ENCODE measurements at places on chromosomes 3 and 15.

- H3K27ac ChIP-seq: no peak overlapping the region
- H3K4me1 ChIP-seq: no peaks in the 10 kb centered on the region
- no peak overlapping the region for H3K4me3 ChIP-seq
- no peaks in the 10 kb centered on the region for H3K27me3 ChIP-seq
- DNase-seq: no peak
Measured at GRCh38 chr3:69876073-69876472, 123.5 kb upstream of the SAMMSON start.

GRCh38 chr3:89043406-89043932 lies 64.0 kb upstream of the EPHA3 start:
- H3K27ac ChIP-seq: no peak overlapping the region
- no peak overlapping the region for H3K4me3 ChIP-seq
- no peaks in the 10 kb centered on the region for H3K36me3 ChIP-seq
- no peaks in the 10 kb centered on the region for H3K4me1 ChIP-seq
- DNase-seq: no peak

DNA sequence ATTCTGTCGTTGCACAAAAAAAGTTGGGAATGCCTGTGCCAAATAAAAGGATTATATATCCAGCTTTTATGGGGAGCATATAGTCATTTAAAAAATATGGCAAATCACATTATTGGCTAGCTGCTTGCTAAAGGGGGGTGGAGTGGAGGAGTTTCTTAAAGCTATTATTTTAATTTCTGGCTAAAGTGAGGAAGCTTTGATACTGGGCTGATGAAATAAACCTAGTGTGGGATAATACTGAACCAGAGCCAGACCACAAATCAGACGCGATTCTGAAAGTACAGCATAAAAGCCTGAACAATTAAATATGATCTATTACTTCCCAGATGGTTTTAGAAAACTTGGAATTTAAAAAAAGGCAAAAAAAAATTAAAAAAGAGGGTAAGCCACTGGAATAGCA lies 14.4 kb downstream of the POLR2M start:
- H3K27me3 ChIP-seq: no peaks in the 10 kb centered on the region
- H3K36me3 ChIP-seq: peaks cover 48% of the 10 kb centered on the region
- DNase-seq: no peak
- H3K4me1 ChIP-seq: peaks cover 2% of the 10 kb centered on the region
- H3K27ac ChIP-seq: no peak overlapping the region

GRCh38 chr3:162643245-162643644 lies 1146.6 kb downstream of the OTOL1 start:
- peaks cover 2% of the 10 kb centered on the region for H3K36me3 ChIP-seq
- no peaks in the 10 kb centered on the region for H3K4me1 ChIP-seq
- no peak overlapping the region for H3K4me3 ChIP-seq
- no peak overlapping the region for H3K27ac ChIP-seq

DNA sequence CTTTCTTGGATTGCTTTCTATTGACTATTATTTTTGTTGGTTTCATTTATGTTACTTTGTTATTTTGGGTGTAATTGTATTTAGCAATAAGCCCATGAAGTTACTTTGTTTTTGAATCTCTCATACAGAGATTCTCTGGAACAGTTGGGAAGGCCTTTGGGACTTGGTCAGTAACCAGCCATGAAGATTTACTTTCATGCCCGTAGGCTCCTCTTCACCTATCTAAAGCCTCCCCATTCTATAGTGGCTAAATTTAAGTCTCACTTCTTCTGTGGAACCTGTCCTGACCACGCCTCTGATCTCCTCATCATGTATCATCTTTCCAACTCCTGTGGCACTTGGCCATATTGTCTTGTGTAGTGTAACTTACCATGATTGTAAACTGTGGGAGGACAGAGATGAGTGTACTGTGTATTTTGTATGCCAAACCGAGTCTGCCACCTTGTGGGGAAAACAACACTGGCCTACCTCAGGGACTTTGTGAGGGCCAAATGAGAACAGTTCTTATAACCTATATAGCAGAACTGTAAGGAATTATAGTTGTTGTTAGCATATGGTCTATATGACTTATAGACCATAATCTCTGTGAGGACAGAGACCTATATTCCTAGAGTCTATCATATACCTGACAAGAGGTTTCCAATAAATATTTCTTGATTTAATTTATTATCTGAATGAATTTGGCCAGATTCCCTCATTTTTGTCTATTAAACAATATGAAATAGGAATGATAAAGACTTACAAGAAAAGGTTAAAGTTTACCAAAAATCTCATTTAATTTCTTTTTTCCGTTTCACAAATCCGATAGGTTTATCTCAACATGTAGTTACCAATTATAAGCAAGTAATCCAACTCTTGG lies 75.0 kb downstream of the STARD9 start:
- no peaks in the 10 kb centered on the region for H3K27me3 ChIP-seq
- no peak overlapping the region for H3K27ac ChIP-seq
- no peaks in the 10 kb centered on the region for H3K36me3 ChIP-seq
- H3K4me3 ChIP-seq: no peak overlapping the region

GRCh38 chr3:13628432-13628831 lies 79.5 kb downstream of the FBLN2 start:
- no peak overlapping the region for H3K27ac ChIP-seq
- H3K27me3 ChIP-seq: no peaks in the 10 kb centered on the region
- no peaks in the 10 kb centered on the region for H3K36me3 ChIP-seq
- no peak overlapping the region for H3K4me3 ChIP-seq
- H3K4me1 ChIP-seq: no peaks in the 10 kb centered on the region
- no peak for DNase-seq

- peak; percentile 19 for DNase-seq
- H3K4me3 ChIP-seq: no peak overlapping the region
- H3K36me3 ChIP-seq: peaks cover 10% of the 10 kb centered on the region
- no peaks in the 10 kb centered on the region for H3K27me3 ChIP-seq
- peaks cover 34% of the 10 kb centered on the region for H3K4me1 ChIP-seq
Measured at GRCh38 chr15:64251121-64251520, 88.3 kb upstream of the PPIB start.

DNA sequence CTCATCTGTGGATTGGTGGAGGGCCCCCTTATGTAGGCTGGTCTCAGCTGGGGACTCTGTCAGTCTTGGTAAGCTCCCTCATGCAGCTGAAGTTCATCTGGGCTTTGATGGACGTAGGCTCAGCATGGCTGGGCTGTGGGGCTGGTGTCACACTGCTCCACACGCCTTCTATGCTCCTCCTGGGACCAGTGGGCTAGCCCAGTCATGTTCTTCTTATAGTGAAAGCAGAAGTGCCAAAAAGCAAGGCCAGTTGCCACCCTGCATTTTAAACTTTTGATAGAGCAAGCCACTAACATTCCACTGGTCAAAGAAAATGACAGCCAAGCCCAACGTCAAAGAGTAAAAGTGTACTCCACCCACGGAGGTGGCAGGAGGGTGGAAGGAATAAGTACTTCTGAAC lies 165.5 kb downstream of the MEX3B start:
- H3K4me3 ChIP-seq: no peak overlapping the region
- no peaks in the 10 kb centered on the region for H3K4me1 ChIP-seq
- DNase-seq: no peak

DNA sequence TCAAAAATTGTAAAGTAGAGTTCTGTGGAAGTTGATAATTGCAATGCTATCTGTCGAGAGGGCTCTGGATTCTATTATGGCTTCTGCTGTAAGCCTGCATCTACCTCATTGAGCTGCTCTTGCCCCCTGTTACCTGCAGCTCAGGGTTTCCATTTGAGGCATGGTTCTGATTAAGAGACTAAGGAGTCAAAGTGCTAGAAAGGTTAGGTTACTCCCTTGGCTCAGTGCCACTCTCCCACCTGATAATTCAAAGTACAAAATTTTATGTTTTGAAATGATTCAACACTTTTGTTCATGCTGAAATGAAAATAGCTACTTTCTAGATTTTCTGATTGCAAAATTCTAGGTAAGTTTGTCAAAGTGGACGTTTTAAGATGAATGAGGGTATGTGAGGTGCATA lies 220.5 kb upstream of the SATB1 start:
- no peaks in the 10 kb centered on the region for H3K27me3 ChIP-seq
- H3K4me1 ChIP-seq: peaks cover 86% of the 10 kb centered on the region
- H3K4me3 ChIP-seq: peak overlapping the region; percentile 3
- peaks cover 23% of the 10 kb centered on the region for H3K36me3 ChIP-seq
- peak; percentile 82 for DNase-seq

DNA sequence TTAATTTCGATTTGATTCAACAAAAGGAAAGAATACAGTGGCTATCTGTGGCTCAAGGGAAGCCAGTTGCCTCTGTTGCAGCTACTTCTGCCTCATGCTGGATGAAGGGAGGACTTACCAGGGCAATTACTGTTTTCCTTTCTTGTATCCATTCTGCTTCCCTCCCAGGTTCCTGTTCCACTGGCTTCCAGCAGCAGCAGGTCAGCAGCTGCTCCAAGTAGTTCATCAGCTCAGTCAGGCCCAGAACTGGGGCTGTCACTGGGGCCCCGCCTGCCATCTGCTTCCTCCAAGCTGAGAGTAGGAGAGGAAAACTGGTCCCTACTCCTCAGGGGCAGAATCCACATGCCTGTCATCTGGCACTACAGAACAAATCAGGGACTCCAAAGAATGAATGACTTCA lies 48.6 kb upstream of the ULK4 start:
- DNase-seq: no peak
- peaks cover 29% of the 10 kb centered on the region for H3K4me1 ChIP-seq

DNA sequence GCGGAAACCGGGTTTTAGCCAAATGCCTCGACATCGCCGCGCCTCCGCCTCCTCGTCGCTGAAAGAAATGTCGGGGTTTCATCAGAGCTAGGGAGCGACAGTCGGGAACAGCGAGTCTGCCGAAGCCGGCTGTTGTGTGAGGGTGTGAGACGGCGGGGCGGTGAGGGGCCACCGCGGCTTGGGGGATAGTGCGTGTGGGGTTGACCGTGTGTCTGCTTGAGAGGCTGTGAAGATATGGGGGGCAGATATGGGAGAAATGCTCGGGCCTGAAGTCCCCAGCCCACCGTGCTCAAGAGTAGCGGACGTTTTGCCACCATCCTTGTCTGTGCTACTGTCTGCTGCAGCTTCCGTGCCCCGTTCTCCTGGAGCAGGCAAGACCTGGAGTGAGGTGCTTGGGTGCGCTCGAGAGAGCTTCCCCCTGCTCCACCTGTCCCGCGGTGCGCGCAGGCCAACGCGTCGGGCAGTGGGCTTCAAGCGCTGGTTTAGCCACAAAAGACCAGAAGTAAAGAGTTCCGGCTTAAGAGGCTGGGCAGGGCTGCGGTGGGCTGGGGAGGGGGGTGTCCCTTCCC lies 716 bp upstream of the ISLR2 start:
- H3K4me1 ChIP-seq: peaks cover 25% of the 10 kb centered on the region
- H3K4me3 ChIP-seq: no peak overlapping the region
- peak overlapping the region; percentile 54 for H3K27ac ChIP-seq
- H3K27me3 ChIP-seq: peaks cover 73% of the 10 kb centered on the region
- DNase-seq: no peak

DNA sequence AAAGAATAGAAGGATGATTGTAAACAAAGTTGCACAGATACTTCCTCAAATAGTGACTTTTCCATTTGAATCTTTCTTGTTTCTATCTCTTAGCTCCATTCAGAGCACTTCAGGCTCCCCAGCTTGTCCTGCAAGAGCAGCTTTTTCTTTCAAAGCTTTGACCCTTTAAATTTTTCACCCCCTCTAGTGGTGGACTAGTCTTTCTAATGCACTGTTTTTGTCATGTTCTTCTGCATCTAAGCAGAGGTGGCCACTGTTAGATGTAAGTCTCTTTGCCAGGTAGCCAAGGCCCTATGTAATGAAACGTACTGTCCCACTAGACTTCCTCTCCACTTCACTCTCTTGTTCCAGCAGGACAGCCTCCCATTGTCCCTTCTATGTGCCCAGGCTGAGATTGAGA lies 74.0 kb upstream of the MANF start:
- H3K4me3 ChIP-seq: no peak overlapping the region
- no peak overlapping the region for H3K27ac ChIP-seq
- H3K4me1 ChIP-seq: no peaks in the 10 kb centered on the region
- no peak for DNase-seq
- peaks cover 4% of the 10 kb centered on the region for H3K27me3 ChIP-seq
- H3K36me3 ChIP-seq: peaks cover 5% of the 10 kb centered on the region

- DNase-seq: no peak
- no peaks in the 10 kb centered on the region for H3K4me1 ChIP-seq
- no peak overlapping the region for H3K4me3 ChIP-seq
- no peaks in the 10 kb centered on the region for H3K36me3 ChIP-seq
- H3K27ac ChIP-seq: no peak overlapping the region
Measured at GRCh38 chr3:123765475-123766128, 118.5 kb downstream of the MYLK start.

DNA sequence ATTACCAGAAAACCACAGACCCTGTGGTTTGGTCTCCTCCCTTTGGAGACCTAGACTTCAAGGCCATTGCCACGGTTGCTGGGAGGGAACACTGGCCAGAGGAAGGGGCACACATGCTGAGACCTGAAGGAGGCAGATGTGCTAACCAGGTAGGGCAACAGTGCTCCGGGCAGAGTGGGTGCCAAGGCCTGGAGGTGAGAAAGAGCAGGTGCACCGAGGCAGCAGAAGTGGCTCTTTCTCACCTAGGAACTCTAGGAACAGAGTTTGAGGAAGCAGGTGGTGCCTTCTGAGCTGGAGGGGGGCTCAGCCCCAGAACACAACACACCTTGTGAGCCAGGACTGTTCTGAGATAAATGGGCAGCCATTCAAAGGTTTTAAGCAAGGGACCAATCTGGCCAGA lies 106.1 kb downstream of the MEGF11 start:
- H3K4me1 ChIP-seq: peaks cover 2% of the 10 kb centered on the region
- no peaks in the 10 kb centered on the region for H3K36me3 ChIP-seq
- peaks cover 2% of the 10 kb centered on the region for H3K27me3 ChIP-seq
- H3K27ac ChIP-seq: no peak overlapping the region
- no peak overlapping the region for H3K4me3 ChIP-seq

- no peaks in the 10 kb centered on the region for H3K4me1 ChIP-seq
- H3K4me3 ChIP-seq: no peak overlapping the region
- no peaks in the 10 kb centered on the region for H3K27me3 ChIP-seq
- no peaks in the 10 kb centered on the region for H3K36me3 ChIP-seq
Measured at GRCh38 chr3:152157337-152157736, 111.4 kb upstream of the MBNL1 start.

DNA sequence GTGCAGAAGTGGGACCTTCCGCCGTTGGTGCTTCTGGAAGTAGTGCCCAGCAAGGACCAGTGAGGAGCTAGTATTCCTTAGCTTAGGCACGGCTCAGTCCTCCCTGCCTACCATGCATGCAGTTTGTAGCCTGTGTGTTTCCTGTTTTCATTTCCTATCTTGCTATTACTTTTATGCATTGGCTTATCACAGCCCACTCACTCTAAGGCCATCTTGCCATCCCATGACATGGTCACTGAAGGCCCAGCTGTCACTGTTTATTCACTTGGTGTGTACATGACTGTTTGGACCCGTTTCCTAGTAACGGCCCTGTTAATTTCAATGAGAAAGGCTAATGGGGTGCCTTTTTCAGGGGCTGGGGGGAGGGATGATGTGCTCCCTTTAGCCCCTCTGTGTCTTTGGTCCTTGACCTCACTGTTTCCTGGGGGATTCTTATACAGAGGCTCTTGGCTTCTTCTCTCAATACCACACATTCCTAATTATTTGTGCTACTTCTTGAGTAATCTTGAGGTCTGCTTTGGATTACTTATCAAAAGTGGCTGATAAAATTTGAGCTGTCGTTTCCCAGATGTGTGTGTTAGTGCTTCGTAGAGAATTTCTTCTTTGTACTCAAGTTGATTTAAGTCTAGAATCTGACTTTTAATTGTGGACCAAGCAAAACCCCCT lies 24.5 kb upstream of the TRAK1 start:
- H3K27ac ChIP-seq: no peak overlapping the region
- no peak overlapping the region for H3K4me3 ChIP-seq
- H3K4me1 ChIP-seq: peaks cover 5% of the 10 kb centered on the region
- H3K36me3 ChIP-seq: no peaks in the 10 kb centered on the region
